ENCODE measurements at places on chromosomes 12 and 14.

- no peak for DNase-seq
These were observed 649 bp upstream of the SALL2 start for GRCh38 chr14:21526672-21527317.

DNA sequence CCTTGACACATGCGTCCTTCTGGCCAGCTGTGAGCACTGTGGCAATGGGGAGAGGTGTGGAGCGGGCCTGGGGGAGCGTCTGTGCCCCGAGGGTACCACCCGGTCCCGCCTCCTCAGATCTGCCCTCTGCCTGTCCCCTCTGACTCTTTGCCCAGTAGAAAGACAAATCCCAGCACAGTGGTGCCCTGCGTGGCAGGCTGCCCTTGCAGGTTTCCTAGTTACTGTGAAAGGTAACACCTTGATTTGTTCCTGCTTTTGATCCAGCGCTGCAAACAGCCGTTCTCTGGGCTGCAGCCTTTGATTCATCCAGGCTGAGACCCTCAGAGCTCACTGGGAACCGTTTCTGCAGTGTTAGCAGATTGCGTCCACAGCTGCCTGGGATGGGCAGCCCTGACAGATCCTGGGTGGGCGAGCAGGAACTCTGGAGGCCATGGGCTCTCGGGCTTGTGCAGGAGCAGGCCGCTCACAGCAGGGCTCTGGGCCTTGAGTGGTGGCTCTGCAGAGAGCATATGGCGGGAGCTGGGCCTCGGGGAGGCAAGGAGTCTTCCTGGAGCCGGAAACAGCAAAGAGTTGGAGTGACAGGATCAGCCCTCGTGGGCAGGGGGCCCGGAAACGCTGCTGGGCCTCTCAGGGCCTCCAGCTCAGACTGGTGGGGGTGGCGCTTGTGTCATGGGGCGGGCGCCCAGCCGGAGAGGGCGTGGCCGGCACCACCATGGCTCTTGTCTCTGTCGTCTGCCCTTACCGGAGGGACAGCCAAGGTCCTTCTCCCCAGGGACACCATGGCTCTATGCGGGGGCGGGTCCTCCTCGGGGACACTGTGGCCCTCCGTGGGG is 16.6 kb downstream of the FBRSL1 start:
- DNase-seq: peak; percentile 81

- no peak for DNase-seq
These were observed 2.0 kb upstream of the PLXNC1 start for GRCh38 chr12:94146166-94146936.

- DNase-seq: no peak
These were observed 74.8 kb upstream of the FRMD6 start for GRCh38 chr14:51576879-51577278.

DNA sequence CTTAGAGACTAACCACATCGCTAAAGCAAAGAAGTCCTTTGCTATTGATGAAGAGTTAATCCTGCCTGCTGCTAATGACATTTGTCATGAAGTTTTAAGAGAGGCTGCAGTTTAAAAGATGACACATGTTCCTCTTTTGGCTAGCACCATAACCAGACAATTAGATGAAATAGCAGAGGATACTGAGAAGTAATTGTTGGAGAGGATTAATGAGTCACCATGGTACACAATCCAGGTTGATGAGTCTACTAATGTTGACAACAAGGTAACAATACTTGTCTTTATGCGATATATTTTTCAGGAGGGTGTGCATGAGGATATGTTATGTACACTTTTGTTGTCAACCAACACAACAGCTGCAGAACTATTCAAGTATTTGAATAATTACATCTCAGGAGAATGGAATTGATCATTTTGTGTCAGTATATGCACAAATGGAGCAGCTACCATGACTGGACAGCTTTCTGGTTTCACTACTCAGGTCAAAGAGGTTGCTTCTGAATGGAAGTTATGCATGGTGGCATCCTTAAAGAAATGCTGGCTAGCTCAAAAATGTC is 56.7 kb downstream of the LRRIQ1 start:
- DNase-seq: no peak

GRCh38 chr12:28234444-28234843 is 44.2 kb downstream of the CCDC91 start:
- no peak for DNase-seq

DNA sequence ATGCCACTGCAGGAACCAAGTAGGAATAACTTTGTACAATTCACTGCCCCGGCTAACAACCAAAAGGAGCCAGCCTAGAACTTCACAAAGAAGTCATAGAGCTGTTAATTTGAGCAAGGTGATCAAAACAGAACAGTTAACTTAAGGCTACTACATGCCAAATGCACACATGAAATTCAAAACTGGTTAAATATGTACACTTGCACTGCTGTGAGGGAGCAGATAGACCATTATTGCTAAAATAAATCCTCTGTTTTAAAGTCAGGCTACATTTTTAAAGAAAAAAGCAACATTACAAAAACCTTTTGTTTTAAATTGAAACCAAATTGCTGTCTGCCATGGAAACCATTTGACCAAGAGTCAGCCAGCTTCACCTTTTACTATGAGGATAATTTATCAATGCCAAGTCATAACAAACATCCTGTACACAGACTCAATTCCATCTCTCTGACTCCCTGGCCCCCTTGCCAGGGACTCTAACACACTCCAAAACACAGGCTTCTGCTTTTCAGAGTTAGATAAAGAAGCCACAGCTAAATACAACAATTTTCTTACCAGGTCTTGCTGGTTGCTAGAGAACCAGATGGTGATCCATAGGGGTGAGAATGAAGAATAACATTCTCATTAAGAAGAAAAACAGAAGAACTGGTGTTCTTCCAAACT is 84.0 kb downstream of the LRP6 start:
- DNase-seq: no peak

- no peak for DNase-seq
These were observed 201.9 kb downstream of the AACS start for GRCh38 chr12:125267114-125267513.

- no peak for DNase-seq
These were observed 17.9 kb downstream of the CERS5 start for GRCh38 chr12:50149311-50149710.

GRCh38 chr12:4118017-4118510 is 155.5 kb upstream of the CCND2 start:
- peak; percentile 82 for DNase-seq

DNA sequence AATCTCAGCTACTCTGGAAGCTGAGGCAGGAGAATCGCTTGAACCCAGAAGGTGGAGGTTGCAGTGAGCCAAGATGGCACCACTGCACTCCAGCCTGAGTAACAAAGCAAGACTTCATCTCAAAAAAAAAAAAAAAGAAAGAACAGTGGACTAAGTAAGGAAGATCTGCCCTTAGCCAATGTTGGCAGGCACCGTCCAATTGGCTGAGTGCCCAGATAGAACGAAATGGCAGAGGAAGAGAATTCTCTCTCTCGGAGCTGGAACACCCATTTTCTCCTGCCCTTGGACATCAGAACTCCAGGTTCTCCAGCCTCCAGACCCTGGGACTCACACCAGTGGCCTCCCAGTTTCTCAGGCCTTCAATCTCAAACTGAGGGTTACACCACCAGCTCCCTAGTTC is 49.9 kb downstream of the ESR2 start:
- no peak for DNase-seq

- DNase-seq: no peak
These were observed 8.8 kb upstream of the AMHR2 start for GRCh38 chr12:53414756-53415417.

DNA sequence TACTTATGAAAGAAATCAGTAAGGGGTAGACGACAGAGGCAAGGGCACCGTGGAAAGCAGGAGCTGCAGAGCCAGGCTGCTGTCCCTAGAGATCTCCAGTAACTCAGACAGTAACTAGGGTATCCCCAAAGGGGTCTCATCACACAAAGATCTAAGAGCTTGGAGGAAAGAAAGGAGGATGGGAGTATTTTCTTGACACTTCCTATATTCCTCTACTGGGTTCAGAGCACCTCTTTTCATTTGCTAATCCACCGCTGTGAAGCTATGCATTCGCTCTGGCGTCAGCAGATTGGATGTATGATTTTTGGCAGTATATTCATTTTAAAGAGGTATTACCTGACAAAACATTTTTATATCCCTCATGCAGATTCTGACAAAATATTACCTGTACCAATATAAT is 12.6 kb downstream of the USP44 start:
- DNase-seq: no peak

DNA sequence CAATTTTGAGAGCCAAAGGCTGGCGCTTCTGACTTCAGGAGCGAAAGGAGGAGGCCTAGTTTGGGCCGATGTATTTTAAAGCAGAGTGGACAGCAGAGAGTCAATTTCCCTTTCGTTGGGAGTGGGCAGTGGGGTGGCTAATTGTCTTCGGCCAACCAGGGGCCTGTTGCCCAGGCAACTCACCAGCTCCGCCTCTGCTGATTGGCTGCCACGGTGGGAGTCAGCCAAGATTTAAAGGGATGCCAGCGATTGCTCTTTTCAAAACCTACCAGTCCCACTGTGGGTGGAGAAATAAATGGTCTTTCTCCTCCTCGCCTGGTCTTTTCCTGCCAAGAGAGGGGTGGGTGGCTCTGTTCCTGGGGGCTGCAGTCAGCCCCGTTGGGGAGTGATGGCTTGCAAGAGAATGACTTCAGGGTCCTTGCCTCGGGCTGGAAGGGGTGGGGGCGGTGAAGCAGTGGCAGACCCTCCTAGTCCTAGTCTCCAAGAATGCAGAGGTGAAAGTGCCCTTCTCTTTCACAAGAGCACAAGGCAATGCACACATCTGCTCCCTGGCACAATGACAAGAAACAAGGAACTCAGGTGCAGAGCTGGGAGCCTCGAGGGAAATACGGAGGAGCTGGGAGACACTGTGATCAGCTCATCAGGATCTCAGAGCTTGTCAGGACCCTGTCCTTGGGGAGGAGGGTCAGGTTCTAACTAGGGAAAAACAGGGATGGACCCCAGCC is 37.7 kb downstream of the RASAL1 start:
- no peak for DNase-seq

- peak; percentile 82 for DNase-seq
These were observed 67.7 kb upstream of the CD163 start for GRCh38 chr12:7571257-7571656.

- peak; percentile 46 for DNase-seq
These were observed 3.1 kb upstream of the GYS2 start for GRCh38 chr12:21607701-21608100.

GRCh38 chr12:131865180-131865875 is 29.1 kb upstream of the ULK1 start:
- no peak for DNase-seq

DNA sequence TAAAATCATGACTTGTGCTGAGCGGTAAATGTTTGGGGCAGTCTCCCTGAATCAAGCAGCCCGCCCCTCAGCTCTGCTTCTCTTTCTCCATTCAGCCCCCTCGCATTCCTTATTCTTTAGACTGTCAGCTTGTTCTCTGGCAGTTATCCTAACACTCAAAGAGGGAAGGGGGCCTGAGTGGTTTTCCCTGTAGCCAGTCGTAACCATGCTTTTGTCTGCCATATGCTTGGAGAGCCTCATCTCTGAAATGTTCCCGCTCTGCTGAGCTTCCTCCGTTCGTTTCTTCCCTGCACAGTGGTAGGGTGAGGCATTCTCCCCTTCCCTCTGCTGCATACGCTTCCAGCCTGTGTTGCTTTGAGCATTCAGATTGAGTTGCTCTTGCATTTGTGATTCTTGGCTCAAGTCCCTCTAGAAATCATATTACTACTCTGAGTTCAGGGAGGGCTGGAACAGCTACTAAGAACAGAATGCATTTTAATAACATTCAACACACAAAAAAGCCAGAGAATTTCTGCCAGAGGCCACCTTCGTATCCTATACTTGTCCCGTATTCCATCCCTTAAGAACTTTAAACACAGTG is 119.7 kb downstream of the FBXL14 start:
- no peak for DNase-seq

DNA sequence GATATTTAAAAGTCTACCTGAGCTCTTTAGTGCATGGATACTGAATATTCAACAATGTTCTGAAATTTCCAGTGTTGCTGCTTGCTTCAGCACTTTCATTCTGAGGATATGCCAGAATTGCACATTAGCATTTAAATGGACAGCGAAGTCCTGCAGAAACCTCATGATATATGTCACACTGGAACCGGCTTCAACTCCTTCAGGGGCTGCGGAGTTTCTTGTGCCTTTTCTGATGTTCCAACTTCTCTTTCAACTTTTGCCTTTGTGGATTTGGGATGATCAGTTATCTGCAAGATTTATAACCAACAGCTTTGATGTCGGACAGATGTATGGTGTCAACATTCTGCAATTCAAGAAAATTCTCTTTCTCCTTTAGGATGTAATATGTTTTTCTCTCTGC is 142.5 kb upstream of the LMNTD1 start:
- no peak for DNase-seq

GRCh38 chr14:61281948-61282275 is 774 bp upstream of the TMEM30B start:
- DNase-seq: no peak

DNA sequence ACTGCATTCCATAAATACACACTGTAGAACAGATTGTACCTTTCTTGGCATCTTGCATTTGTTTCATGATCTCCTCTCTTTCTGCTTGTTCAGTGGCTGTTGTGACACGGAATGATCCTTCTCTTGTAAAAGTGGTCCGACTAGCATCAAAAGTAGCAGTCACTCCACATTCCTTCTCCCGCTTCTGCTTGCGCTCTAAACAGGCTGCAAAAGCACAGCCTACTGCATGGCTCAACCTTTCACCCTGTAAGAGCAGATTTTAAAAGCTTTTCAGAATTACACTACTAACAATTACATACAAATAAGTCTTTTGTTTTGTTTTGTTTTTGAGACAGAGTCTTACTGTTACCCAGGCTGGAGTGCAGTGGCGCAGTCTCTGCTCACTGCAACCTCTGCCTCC is 49.8 kb downstream of the PAPLN start:
- no peak for DNase-seq

DNA sequence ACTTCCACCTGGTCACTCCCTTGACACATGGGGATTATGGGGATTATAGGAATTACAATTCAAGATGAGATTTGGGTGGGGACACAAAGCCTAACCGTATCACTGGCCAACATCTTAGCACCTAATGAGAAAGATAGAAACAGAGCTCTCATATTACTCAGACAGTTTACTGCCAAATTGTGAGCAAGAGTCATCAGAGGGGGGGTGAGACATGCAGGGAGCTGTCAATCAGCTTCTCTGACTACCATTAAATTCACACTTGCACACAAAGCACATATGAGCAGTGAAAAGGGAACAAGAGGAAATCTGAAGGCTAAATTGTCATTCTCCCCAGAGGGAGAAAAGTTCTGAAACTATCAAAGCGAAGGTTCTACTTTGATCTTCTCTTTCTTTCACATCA is 78.1 kb upstream of the GRIN2B start:
- no peak for DNase-seq

DNA sequence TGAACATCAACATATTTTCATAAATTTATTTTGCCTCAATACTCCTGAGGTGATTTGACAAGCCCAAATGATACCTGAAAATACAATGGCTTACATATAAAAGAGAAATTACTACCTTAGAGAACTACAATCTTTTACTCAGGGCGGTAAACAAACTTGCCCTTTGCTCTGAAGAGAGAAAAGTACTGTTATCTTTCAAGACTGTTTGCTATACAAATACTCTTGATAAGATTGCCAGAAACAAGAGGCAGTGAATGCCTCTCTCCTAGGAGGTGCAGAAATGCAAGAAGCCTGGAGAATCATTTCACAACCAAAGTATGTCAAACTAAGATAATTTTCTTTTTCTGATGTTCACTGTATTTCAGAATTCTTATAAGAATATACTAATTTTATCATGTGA is 160.3 kb downstream of the ALX1 start:
- no peak for DNase-seq

GRCh38 chr12:18224745-18225144 is 36.6 kb upstream of the PIK3C2G start:
- DNase-seq: peak; percentile 23

GRCh38 chr12:29741342-29742241 is 42.1 kb downstream of the TMTC1 start:
- DNase-seq: no peak

- no peak for DNase-seq
These were observed 106.8 kb downstream of the ZFC3H1 start for GRCh38 chr12:71556875-71557274.
